Activated naive CD4-positive, alpha-beta T cell treated with anti-CD3 and anti-CD28 coated beads, Interleukin-2, amount 10 ng/mL, durations not matched to agents 7 days and 5 days (primary cell): ENCODE measurements at places on chromosomes 3 and 15.

- DNase-seq, result no peak
Measured at GRCh38 chr3:102179326-102180177, 255.3 kb upstream of the ZPLD1 start.

GRCh38 chr3:159775372-159775961 lies 213.2 kb upstream of the IL12A start:
- DNase-seq, result no peak

DNA sequence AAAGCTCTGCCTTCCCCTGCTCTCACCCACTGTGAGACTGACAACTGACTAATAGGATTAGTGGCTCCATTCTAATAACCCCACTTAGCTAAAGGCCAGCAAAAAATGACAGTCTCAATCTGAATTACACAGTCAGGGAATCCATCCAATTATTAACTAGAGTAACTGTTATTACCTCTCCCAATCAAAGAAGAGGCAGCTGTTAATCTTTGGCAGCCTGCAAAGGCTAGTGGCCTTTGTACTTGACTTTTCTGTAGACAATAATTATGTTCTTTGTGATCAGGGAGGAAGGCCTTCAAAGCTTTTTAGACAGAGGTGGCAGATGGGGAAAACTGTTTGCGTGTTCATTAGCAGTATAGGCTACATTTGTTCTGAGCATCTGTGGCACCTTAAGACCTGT lies 177.7 kb downstream of the ISL2 start:
- DNase-seq, result no peak

- peak; percentile 64 for DNase-seq
Measured at GRCh38 chr3:52385157-52385556, 59.7 kb downstream of the SEMA3G start.

DNA sequence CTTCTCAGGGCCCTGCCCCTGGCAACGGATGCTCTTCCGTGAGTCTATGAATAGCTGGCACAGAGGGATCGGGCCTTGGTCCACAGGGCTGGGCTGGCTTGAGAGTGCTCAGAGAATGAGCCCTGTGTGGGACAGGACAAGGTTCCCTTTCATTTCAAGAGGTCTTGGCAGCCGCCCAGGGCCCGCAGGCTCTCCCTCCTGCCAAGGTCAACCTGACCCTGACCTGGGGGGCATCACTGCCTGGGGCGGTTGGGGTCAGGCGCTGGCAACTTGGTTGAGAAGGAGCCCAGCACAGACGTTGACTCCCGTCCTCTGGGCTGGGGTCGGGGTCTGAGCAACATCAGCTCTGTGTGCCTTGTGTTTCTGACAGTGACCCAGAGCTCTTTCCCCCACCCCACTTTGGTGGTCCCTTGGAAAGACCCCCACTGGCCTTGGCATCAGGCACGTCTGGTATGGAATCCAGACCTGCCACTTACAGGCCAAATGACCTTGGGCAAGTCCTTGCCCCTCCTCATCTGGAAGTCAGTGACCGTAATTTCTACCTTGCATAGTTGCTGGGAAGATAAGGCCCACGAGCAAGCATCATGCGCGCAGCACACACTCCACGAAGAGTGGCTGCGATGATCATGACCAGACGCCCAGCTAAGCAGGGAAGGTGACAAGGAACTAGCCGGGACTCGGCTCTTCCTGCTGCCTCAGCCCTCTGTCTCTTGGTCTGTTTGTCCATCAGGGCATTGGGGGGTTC lies 36.4 kb downstream of the EPHB3 start:
- no peak for DNase-seq

- DNase-seq, result no peak
Measured at GRCh38 chr3:7693976-7694375, 807.6 kb upstream of the LMCD1 start.

DNA sequence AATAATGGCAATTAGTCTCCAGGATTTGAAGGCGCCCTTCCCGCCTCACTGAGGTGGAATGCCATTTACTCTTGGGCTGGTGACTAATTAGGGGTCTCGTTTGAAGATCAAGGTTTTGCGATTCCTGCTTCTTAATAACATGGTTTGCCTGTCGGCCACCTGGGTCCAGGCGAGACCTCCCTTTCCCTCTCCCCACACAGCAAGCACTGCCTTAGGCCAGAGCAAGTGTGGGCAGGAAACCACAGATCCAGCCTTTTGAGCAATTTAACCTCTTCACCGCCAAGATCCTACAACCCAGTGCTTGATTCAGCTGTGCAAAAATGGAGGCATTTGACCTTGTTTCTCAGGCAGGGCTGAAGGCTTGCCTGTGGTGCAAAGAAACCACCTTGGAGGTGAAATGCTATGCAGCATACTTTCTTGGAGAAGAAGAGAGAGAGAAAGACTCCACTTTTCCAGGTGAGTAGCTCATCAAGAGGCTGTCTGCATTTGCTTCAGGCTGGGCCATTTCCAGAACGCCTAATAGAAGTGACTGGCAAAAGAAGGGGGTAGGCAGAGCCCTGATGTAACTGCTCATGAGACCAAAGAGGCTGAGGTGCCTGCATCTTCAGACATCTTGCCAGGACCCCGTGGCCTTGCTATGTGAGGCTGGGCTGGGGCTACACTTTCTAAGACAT lies 34.1 kb upstream of the WNT5A start:
- DNase-seq, result no peak

DNA sequence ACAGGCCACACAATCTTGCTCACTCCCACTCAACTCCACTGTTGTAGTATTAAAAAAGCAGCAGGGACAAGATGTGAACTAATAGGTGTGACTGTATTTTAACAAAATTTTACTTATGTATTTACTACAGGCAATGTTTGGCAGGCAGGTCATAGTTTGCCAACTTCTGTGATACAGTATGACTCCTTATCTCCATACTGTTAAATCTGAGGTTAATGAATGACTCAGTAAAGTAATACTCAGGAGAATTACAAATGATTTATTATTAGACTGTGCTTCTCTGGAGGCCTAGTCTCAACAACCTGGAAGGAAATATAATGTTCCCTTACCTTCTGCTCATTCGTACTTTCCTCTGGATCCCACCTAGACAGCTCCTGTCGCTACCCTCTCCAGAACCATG lies 258.6 kb upstream of the KCNMB2 start:
- no peak for DNase-seq

DNA sequence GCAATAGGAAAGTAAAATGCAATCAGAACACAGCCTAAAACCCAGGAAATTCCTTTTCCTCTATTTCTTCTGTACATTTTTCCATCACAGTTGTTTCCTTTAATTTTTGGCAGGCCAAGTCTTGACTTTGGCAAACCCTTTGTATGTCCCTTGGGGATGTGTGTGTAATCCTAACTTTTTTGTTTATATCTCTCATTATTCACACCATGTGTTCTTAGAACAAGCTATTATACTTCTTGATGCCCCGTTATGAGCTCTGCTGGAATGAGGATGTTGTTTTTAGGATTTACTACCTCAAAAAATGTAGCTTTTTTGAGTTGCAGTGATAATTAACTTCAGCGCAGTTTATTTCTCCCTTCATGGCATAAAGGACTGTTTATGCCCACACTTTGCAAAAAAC lies 123.4 kb downstream of the ABI3BP start:
- no peak for DNase-seq

- DNase-seq, result no peak
Measured at GRCh38 chr3:36579746-36580145, 184.6 kb downstream of the DCLK3 start.

DNA sequence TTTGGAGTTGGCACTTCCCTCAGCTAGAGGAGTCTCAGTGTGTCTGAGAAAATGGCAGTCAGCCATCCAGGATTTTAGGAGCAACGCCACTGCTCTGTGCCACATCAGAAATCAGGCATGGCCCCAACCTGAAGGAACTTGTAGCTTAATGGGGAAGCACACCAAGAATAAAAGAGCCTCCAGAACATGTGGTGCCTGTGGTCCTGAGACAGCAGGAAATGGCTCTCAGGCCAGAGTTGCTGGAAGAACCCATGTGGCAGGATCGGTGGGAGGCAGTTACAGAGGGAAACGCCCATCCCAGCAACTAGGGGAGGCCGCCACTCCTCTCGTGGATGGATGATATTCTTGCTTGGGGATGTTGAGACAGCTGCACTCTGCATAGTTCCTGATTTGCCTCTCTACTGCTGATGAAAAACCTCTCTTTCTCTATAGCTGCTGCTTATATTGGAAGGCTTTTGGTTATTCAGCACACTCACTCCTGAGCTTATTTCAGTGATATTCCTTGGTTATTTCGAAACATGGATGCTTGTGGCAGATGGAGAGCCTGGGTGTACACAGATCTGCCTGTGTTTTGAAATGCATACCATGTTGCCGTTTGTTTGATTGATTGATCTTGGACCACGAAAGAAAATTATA lies 52.4 kb downstream of the KLHL25 start:
- no peak for DNase-seq

GRCh38 chr15:64070965-64071851 lies 22.4 kb downstream of the CIAO2A start:
- no peak for DNase-seq

- no peak for DNase-seq
Measured at GRCh38 chr3:81650187-81650586, 111.3 kb downstream of the GBE1 start.

GRCh38 chr15:57323806-57324589 lies 52.3 kb upstream of the CGNL1 start:
- DNase-seq, result peak; percentile 27

- DNase-seq, result no peak
Measured at GRCh38 chr3:197283045-197283444, 15.4 kb downstream of the DLG1 start.

GRCh38 chr3:127646501-127647046 lies 17.6 kb downstream of the PODXL2 start:
- no peak for DNase-seq
